ENCODE measurements at places on chromosomes 3 and 15.
A peak's percentile ranks its signal among the peaks of the same experiment; 100 is the strongest.

GRCh38 chr3:154886437-154886836 lies 193.7 kb upstream of the MME start:
- DNase-seq, result peak; percentile 86

- DNase-seq, result no peak
These were observed 9.5 kb downstream of the CAV3 start for GRCh38 chr3:8743021-8743601.

- no peak for DNase-seq
These were observed 445.3 kb downstream of the NAALADL2 start for GRCh38 chr3:175304404-175304803.

- no peak for DNase-seq
These were observed 20.9 kb upstream of the LDHAL6B start for GRCh38 chr15:59185725-59186124.

DNA sequence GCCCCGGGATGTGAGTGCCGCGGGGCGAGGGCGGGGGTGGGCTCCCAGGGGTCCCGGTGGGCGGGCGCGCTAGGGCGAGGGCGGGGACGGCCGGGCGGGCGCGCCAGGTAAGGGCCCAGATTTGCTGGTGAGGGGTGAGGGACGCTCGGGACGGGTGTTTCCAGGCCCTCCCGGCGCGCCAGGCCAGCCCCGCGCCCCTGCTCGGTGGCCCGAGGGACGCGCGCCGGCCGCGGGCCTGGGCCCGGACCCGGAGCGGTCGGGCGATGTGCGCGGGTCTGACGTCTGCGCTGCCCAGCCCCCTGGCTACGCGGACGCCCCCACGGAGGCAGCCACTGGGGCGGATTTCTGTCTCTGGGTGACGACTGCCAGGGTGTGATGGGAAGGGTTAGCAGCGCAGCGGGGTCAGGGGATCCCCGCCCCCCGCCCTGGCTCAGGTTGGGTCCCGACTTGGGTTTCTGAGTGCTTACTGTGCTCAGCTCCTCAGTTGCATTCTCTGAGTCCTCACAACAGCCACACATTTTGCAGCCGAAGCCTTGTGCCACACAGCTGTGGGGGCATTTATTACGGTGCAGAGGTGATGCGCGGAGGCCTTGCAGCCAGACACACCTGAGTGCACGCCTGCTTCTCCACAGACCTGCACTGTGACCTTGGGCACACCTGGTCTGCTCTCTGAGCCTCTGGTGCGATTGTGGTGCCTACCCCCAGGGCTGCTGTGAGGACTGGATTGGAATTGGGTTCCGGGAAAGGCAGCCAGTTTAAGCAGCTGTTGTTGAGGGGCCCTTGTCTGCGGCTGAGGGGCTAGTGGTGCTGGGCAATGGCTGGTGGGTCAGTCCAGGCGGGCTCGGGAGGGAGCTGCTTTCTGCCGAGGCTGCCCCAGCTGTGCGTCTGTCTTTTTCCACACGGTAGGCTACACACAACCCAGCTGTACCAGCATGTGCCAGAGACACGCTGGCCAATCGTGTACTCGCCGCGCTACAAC lies 523 bp downstream of the HDAC11 start:
- DNase-seq, result no peak

DNA sequence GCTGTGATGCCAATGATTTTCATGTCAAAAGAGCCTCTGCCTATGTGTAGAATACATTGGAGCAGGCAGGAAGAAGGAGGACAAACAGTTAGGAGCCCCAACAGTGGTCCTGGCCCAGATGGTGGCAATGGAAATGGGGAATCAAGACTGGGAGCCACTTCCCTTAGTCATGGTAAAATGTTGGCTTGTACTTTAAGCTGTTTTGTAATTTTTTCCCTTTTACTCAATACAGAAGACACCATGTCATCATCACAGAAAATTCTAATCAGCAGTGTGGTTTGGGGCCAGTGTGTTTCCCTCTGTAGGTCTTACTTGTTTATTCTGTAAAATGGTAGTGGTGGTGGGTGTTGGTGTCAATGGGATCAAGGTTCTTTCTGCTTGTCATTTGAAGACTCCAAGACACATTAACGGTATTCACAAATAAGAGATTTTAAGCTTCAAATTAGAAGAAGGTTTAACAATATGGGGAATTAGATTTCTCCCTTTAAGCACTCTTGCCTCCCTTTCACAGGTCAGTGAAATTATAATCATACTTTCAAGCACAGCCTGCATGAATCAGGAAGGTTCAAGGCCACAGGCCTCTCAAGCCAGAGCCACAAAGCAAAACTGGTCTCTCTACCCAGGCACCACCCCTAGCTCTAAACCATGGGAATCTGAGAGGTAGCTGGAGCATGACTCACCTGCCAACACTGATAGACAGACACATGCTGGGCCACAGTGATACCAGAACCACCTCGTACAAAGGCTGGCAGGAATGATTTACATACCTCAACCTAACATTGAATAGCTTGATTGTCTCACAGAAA lies 24.9 kb downstream of the SIAH2 start:
- DNase-seq, result no peak

GRCh38 chr15:93265111-93265556 lies 176.1 kb upstream of the RGMA start:
- no peak for DNase-seq

GRCh38 chr3:12896063-12896985 lies 55.0 kb upstream of the RPL32 start:
- no peak for DNase-seq

- DNase-seq, result no peak
These were observed 124.5 kb downstream of the TLE3 start for GRCh38 chr15:69973102-69973714.

DNA sequence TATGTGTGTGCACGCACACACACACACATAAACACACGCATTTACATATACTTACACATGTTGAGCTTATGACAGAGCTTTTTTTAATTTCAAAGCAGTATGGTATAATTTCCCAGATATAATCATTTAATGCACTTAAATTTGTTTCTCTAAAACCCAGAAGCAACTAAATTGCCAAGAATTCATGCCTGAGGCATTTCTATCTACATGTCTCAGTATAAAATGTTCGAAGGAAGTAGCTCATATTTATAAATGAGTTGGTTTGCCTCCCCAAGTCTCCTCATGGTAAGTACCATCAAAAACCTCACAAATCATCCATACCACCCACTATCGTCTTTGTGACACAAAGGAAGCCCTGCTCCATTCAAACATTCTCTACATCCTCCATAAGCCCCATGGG lies 130.6 kb downstream of the RPL22L1 start:
- peak; percentile 62 for DNase-seq

- no peak for DNase-seq
These were observed 32.3 kb upstream of the CTSH start for GRCh38 chr15:78977091-78977571.

DNA sequence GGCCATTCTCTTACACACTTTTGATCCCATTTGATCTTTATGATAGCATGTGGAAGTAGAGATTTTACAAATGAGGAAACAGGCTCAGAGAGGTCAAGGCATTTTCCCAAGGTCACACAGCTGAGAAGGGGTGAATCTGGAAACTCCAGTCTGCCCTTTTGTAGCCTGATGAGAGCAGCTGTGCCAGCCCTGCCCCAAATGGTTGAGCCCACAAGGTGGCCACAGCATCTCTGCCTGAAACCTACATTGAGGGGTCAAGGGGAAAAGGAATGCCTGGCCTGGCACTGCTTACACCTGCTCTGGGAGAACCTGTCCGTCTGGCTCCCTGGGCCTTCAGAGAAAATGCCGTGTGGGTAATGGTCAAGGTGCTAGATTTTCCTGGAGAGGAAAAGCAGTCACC lies 200.2 kb upstream of the LINGO1 start:
- DNase-seq, result no peak

DNA sequence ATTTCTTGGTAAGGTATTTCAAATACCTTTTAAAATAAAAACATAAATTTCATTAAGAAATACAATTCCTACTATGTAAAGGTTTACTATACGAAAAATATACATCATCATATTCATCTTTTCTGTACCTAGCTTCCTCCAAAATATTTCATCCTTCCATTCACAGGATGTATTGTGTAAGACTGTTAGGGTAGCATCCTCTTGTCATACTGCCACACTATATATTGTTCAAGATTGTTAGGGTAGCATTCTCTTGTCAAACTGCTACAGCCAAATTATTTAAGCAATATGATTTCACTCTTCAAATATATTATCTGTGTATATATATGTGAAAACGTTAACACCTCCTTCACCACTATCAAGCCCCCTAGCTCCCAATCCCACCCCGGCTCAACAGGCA lies 3.5 kb downstream of the RPL22L1 start:
- no peak for DNase-seq

- no peak for DNase-seq
These were observed 38.2 kb upstream of the ACP3 start for GRCh38 chr3:132279030-132279429.

DNA sequence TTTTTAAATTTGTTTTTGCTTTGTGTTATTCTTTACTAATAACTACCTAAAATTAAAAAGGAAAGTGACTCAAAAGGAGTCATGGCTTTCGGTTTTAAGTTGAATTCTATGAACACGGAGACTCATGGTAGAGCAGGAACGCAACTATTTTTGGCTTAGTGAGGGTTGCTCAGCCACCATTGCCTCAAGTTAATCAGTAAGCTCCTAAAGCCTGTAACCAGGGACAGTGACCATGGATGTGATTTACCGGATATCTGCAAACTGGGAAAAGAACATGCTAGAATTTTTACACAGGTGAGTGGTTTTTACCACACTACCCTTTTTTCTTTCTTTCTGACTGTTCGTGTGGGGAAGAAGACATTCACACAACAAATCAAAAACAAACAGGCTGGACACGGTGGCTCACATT lies 11.8 kb downstream of the SLC12A8 start:
- DNase-seq, result no peak

GRCh38 chr3:118936811-118937210 lies 97.8 kb downstream of the IGSF11 start:
- no peak for DNase-seq

- DNase-seq, result no peak
These were observed 132.0 kb downstream of the EEFSEC start for GRCh38 chr3:128285042-128285966.

DNA sequence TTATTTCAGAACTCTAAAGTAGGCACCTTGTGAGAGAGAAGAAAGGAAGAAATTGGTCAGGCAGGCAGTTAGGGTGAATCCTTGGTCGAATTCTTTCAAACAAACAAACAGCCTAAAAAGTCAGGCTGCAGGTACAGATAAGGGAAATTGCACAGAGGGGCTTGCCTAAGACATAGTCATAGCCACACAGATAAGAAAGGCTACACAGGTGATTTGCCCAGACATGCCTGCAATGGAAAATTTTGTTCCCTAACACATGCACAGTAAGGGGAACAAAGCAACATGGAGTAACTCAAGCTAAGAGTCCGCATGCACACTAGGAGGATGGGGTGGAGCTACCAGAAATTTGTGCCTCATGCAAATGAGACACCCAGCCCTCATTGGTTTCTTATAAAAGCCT lies 91.4 kb upstream of the TUSC7 start:
- DNase-seq, result no peak

DNA sequence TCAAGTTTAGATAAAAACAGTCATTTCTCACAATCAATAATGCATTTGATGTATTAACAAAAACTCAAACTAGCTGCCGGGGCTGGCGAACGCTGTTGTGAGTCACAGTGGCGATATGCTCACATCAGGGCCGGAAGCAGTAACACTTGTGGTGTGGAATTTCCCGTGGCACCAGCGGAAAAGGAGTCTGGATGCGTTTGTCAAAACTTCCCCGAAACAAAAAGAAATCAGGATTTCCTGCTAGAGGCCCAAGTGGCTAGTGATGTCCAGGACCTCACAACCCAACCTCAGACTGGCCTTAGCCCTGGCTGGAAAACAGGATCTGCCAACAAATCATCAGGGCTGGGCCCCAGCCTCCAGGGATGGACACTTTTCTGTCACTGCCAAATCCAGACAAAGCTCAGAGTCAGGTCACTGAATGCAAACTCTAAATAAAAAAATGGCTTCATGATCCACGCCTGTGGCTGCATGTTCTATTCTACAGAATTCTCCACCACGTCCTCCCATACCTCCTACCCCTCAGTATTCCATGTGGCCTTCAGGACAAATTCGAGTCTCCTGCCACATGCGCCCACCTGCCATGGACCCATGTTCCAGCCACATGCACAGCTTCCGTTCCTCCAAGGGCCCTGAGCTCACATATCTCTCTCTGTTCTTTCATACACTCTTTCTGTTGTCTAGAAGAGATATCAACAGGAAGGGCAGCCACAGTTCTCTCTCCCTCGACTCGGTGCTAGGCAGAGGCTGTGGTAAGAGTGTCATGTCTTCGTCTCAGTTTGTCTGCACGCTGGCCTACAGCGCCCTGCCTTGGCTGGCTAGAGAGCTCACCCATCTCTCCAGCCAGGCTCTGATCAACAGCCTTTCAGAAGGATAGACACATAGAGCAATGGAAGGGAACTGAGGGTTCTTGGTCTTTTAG lies 35.4 kb downstream of the EHD4 start:
- DNase-seq, result no peak

DNA sequence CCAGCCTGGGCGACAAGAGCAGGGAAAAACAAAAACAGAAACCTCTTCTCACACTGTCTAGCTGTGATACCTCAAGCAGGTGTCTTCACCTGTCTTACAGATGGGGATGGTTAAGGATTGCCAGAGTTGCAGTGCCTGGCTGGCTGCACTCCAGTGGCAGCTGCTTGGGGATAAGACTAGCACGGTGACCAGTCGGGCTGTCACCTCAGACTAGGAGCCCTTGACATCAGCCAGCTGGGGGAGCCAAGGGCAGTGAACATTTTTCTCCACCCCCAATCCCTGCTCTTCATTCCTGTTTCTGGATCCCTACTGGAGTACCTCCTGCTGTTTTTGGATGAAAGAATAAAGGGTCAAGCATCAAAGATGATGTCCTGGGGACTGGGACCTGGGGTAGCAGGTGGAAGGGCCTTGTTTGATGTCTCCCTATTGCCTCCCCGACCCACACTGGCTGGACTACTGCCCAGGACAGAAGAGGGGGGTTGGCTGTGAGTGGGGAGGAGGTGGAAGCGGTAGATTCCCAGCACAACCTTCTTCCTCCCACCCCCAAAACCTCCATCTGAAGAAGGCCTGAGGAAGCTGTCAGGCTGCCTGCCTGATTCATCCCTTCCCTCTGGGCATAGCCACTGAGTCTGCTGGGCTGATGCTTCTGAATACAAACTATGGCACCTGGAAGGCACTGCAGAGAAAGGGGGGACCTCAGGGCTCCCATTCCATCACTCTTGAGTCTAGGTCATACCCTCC lies 7.0 kb upstream of the CPNE9 start:
- no peak for DNase-seq

DNA sequence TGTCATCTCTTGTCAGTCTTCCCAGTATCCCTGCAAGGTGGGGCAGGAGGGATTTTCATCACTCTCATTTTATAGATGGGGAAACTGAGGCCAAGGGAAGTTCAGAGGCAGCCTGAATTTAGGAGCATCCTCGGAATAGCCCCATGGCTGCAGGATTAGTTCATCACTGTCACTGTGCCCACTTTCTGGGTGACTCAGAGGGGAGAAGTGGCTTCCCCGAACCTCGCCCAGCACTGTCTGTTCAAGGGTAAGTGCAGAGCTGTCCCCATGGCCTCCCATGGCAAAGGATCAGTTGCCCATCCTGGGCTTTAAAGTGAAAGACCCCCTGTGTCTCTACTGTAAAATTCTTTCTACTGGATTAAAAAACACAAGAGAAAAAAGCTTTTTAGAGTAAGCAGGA lies 60.0 kb upstream of the SEC13 start:
- DNase-seq, result no peak
